ENCODE measurements at places on chromosomes 7 and 10.

DNA sequence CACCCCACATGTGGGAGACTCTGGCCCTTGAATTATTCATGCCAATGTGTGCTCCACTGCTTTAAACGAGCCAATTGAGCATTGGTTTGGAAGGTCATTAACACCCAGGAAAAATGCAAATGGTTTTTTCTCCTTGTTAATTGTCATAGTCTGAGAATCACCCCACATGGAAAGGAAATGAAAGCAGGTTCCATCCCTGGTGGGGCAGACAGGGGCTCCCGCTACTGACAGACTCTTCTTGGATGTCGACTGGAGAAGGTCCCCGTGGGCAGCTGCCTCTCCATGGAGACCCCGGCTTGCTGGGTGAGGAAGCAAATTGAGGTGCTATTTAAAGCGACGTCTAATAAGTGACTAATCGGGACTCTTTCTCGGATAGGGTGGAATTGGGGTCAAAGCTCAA, 32.0 kb upstream of the EN2 start:
- DNase-seq = no peak

DNA sequence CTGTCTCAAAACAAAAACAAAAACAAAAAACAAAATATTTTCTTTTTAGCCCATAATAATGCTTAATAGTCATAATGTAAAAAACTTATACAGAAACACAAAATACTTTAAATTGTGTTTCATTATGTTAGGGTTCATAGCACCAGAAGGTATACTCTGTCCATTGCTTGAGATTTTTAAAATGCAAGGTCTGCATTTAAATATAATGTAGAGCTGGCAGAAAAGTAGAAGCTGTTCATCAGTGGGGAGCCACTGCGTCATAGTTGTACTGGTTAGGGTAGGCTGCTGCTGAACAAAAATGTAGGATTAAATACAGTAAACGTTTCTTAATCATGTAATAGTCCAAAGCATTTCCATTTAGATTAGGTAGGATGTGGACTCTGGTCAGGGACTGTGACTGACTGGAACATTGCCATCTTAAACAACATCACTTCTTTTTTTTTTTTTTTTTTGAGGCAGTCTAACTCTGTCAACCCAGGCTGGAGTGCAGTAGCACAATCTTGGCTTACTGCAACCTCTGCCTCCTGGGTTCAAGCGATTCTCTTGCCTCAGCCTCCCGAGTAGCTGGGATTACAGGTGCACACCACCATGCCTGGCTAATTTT, 85.2 kb downstream of the ANKIB1 start:
- DNase-seq = no peak

- no peak for DNase-seq
Measured at GRCh38 chr7:114008696-114009095, 89.9 kb upstream of the PPP1R3A start.

- DNase-seq = no peak
Measured at GRCh38 chr10:97291357-97292096, 910 bp downstream of the ARHGAP19 start.

- no peak for DNase-seq
Measured at GRCh38 chr7:28088901-28089714, 91.5 kb downstream of the JAZF1 start.

DNA sequence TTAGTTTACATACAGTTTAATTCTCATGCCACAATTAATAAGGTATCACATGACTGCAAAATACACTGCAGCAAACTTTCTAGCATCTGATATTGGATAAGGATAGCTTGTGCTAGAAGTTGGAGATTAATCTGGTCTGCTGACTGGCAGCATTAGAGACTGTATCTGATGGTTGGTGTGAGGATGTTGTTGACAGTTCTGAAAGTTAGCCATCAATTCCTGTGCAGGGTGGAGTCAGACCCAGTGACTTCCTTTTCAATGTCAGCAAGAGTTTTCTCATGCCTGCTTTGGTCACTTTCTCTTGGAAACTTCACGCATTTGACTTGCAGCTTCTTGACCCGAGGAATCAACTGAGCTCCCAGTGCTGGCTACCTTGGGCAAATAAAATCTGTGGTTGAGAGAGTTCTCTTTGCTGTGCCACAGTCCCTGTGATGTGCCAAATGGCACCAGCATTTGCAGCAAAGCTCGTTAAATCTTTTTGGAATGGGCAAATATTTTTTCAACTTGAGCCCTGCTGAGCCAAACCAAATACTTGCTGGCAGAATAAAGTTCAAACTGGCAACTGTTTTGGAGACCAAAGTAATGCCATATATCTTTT, 233.0 kb downstream of the TRIL start:
- DNase-seq = no peak

All from CD4-positive, alpha-beta T cell treated with Interleukin-4 for 4 hours (primary cell).